ENCODE measurements at places on chromosomes 4 and X.

DNA sequence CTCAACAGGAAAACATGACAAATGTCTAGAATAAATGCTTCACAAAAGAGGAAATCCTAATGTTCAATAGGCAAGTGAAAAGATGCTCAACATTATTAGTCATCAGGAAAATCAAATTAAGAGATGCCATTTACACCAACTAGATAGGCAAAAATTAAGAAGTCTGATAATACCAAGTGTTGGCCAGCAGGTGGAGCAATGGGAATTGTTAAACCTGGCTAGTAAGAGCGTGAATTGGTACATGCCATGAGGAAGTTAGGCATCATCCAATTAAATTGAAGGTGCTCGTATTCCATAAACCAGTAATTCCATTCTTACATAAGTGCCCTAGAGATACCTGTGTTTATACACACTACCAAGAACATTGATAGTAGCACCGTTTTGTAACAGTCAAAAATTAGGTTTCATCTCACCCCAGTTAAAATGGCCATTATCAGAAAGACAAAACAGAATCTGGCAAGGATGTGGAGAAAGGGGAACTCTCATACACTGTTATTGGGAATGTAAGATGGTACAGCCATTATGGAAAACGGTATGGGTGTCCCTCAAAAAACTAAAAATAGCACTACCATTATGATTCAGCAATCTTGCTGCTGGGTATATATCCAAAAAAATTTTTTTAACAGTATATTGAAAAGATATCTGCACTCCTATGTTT lies 14.0 kb upstream of the ZCCHC18 start:
- peak; percentile 86 for DNase-seq

DNA sequence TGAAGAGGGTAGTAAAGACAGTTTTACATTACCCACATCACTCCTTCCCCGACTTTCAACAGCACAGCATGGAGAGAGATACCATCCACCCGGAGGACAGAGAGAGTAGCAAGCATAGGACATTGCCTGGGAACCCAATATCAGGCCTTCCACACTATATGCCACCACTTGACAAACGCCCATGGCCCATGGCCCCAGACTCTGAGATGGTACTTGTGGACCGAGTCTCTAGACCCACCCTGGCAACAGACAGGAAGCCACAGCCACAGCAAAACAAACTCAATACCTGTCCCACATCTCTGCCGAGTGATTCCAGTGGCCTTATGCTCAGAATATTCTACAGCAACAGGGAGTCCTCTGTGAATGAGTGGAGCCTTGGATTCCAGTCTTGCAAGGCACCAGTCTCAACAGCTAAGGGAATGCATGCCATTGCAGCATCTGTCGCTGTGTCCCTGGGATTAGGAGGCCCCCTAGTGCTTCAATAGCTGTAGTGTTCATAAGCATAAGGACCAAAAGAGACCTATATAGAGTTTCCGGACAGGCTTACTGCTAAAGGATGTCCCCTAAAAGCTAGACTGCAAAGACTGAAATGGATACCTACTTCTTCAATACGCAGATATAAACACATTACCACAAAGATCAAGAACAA lies 14.7 kb upstream of the CT55 start:
- DNase-seq, result peak; percentile 69

DNA sequence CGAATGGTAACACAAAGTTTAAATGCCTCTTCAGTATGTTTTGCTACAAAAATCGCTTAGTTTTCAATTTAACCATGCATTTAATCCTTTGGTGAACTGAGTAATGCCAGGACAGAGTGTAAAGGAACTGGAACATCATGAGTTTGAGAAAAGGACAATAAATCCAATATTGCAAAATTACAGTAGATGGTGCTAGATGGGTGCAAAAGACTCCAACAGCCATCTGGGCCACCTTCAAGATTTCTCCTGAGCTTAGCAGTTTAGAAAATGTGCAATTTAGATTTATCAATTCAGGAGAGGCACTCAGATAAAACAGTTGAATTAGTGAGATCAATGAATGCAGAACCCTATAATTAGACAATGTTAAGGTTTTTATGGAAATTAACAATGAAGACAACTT lies 33.2 kb upstream of the MID1IP1 start:
- DNase-seq, result peak; percentile 57

DNA sequence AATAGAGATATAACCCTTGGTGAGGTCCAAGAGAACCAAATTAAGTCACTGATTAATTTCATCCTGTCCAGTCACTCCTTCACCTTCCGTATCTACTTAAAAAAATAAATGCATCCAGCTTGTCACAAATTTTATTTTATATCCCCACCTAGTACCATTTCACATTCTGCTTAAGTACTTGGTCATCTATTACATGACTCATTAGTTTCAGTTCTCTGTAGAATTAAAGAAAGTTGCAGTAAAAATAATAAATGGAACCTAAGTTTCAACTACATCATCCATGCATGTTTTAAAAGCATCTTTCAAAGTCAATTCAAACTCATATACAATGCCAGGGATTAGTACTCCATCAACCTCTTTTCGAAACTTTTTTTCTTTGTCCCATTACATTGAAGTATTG lies 130.2 kb downstream of the SH2D1A start:
- DNase-seq, result no peak

- DNase-seq, result no peak
These were observed 58.7 kb downstream of the MAMLD1 start for GRCh38 chrX:150421816-150422215.

- no peak for DNase-seq
These were observed 47.1 kb downstream of the SLC9A6 start for GRCh38 chrX:136032370-136032769.

DNA sequence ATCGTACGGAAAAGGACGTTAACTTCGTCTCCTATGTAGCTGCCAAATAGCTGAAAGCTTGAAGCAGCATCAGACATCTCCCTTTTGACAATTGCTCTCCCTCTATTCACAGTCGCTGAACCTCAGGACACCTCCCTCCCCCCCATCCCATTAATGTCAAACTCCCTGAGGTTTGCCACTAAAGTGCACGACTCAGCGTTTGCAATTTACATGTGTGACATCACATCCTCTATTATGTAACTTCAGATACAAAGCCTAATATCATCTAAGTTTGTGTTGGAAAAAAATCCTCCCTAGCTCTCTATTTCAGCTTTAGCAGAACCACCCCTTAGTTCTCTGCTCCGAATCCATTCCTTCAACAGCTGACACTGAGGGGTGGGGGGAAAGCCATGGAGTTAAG lies 5.5 kb upstream of the NR3C2 start:
- no peak for DNase-seq

DNA sequence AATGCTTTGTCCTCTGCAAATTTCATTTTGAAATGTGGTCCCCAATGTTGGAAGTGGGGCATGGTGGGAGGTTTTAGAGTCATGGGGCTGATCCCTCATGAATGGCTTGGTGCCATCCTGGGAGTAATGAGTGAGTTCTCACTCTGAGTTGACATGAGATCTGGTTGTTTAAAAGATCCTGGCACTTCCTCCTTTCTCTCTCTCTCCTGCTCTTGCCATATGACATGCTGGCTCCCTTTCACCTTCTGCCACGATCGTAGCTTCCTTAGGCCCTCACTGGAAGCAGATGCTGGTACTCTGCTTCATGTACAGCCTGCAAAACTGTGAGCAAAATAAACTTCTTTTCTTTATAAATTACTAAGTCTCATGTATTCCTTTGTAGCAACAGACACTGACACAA lies 262.0 kb downstream of the IL15 start:
- DNase-seq, result no peak

- DNase-seq, result peak; percentile 25
These were observed 4.2 kb upstream of the PDHA2 start for GRCh38 chr4:95835672-95836071.

GRCh38 chrX:69051901-69052300 lies 113.4 kb downstream of the PJA1 start:
- DNase-seq, result no peak

GRCh38 chrX:40095583-40096394 lies 2.0 kb downstream of the BCOR start:
- peak; percentile 41 for DNase-seq

DNA sequence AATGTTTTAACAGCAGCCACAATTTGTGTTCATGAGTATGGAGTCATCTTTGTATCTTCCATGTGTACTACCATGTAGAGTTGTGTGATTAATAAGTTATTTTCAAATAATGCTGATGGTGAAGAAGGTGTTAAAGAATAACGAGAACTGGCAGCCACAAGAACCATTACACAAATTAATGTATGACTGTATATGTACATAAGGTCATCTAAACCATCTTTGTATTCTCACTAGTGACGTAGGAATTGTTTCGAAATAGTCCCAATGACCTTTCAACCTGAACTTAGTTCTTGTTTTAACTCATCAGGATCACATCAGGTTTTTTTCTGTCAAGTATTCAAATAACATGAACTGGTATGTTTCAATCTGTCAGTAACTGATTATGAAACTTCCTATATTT lies 48.3 kb upstream of the NOCT start:
- DNase-seq, result peak; percentile 80

DNA sequence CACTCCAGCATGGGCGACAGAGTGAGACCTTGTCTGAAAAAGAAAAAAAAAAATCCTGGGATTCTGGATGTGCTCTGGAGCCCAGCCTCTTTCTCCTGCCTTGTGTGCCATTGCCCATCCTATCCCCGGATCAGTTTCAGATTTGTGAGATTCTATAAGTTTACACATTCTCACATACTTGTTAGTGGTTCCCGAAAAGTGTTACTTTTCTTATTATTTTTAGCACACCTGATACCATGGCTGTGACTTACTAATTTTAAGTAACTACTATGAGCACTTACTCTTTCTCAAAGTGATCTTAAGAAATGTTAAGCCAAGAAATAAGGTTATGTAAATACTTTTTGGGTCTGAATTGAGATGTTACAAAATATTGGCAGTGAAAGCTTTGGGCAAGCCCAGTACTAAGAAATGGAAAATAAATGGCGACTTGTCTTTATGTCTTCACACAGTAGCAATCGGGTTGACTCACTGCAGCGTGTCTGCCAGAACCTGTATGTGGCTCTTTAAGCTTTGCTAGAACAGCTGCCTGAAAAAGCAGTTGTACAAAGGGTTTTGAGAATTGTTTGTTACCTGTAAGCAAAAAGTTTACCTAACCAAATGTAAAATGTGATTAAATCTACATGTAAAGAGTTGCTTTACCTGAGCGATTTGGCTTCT lies 118.7 kb downstream of the KLHL8 start:
- peak; percentile 45 for DNase-seq

DNA sequence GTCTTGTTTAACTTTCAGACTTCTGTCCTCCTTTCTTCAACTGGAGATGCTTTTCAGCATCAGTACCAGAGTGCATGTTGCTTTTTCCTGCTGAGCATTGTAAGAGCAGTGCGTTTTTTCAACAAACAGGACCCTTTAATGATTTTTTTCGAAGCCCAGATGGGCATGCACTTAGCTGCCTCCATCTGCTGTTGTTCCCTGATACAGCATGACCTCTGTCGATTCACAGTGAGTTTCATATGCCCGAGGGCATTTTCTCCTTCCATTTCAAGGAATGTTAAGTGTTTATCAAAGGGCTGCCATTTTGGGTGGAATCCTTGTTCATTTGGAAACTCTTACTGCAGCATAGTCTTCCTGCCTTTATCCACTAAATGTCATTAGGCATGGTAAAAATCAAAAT lies 428.6 kb downstream of the DTHD1 start:
- DNase-seq, result no peak

- DNase-seq, result peak; percentile 84
These were observed 21.4 kb downstream of the HELT start for GRCh38 chr4:185039508-185040273.

DNA sequence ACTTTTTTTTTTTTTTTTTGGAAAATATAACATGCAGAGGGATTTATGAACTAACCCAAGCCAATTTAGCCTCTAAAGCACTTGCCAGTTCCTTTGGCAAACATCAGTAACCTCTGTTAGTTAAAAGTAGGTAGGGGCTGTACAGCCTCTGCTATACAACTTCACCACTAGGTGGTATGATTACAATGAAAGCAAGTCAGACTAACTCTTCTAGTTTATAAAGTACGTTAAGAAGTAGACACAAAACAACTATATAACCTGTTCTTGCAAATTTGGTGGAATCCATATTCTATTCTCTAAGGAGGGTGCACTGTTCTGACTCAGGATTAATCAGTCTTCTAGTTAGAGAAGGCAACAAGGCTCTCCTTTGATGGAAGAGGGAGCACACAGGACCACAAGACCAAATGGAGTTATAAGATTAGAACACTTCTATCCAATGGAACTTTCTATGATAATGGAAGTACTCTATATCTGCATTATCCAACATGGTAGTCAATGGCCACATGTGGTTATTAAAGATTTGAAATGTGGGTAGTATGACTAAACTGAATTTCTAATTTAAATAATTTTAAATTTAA lies 12.8 kb downstream of the AIMP1 start:
- DNase-seq, result peak; percentile 78

DNA sequence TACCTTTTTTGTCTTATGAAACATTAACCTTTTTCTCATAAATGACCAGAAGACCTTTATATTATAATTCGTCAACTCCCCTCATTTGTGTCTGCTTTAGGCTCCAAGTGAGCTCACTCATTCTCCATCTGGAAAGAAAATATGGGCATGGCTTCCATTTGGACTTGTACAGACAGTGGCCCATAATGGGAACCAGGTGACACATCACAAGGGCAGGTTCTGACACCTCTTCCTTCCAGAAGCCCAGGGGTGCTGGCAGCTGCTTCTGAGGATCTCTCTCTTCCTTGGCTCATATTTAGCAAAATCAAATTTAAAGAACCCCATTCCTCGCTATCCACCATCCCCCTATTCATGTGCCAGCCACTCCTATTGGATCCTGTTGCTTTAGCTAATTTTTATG lies 69.6 kb downstream of the CD38 start:
- DNase-seq, result no peak

DNA sequence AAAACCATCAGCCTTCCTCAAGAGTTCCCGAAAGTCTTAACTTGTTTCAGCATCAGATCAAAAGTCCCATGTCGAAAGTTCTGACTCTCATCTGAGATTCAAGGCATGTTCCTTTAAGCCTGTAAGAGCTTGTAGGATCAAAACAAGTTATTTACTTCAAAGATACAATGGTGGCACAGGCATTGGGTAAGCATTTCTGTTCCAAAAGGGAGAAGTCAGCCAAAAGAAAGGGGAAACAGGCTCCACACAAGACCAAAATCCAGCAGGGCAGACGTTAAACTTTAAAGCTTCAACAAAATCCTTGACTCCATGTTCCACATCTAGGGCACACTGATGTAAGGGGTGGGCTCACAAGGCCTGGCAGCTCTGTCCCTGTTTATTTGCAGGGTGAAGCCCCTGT lies 91.7 kb downstream of the FHDC1 start:
- no peak for DNase-seq

- DNase-seq, result no peak
These were observed 284.0 kb upstream of the FRG1 start for GRCh38 chr4:189656641-189657040.
